ENCODE measurements at places on chromosomes 12 and 14.
A peak's percentile ranks its signal among the peaks of the same experiment; 100 is the strongest.

- peak; percentile 58 for DNase-seq
Observed at GRCh38 chr12:111451649-111452129, 46.0 kb downstream of the SH2B3 start.

DNA sequence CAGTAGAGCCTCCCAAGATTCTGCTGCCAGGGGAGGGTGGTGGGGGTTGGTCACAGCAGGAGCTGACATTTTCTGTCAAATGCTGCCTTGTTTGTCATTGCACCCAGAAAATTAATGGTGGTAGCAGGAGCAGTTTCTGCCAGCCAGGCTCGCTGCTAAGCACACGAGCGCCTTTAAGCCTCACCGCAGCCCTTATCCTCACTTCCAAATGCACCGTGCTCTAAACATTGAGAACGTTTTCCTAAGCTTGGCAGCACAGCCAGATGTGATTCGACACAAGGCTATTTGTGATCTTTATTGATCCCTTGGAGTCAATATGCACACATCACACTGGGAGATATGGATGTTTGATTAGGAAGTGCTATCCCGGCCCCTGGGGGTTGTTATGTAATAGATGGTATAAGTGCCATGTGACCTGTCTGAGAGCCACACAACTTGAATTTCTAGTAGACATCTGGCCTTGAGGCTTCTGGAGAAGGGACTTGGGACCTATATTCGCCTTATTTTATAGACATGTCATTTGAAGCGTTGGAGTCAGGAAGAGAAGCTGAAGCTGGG is 31.6 kb upstream of the BEGAIN start:
- DNase-seq = no peak

DNA sequence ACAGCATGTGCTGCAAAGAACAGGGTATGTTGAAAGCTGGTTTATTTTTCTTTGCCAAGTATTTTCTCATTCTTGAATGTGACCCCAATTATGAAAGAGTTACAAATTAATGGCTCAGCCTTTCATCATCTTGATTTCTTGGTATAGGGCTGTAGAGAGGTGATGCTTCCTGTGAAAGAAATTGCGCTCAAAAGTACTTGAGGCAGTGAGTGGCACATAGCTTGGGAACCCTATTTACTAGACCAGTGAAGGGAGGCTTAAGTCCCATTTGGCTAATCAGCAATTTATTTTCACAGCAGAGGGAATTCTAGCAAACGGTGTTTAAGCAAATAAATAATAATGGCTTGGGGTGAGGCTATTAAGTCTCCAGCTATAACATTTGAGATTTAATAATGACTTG is 153.9 kb upstream of the MIS18BP1 start:
- no peak for DNase-seq

- no peak for DNase-seq
Observed at GRCh38 chr12:57590479-57590863, 521 bp upstream of the PIP4K2C start.

DNA sequence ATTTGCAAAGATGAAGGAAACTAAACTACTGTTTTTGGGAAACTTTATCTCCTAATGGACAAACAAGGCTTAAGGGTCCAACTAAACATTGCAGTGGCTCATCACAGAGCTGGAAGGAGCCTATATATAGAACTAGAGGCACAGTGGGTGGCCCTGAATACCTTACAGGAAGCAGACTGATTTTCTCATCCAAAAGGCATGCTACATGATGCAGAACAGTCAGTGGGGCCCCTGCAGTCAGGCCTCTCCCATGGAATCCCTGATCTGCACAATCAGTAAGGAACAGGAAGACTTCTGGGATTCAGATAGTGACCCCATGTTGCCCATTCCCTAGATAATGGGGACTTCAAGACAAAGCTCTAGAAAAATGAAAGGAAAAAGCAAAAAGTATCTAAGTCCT is 1.9 kb upstream of the LLPH start:
- no peak for DNase-seq

GRCh38 chr12:40734276-40734675 is 42.0 kb downstream of the CNTN1 start:
- DNase-seq = no peak

- DNase-seq = no peak
Observed at GRCh38 chr14:58428118-58428683, 682 bp downstream of the KIAA0586 start.

DNA sequence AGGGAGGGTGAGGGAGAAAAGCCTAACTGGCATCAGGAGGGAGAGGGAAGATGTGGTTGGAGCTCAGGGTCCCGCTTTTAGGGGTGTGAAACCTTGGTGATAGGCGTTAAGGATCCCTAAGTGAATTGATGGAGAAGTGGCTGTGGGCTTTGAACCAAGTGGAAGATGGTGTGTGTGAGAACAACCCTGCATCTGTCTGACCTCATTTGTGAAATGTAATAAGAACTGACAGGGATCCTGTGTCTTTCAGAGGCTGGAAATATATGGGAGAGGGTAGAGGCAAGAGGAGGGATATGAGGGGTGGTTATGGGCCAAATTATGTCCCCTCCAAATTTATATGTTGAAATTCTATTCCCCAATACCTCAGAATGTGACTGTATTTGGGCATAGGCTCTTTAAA is 63.8 kb upstream of the NRXN3 start:
- DNase-seq = no peak

DNA sequence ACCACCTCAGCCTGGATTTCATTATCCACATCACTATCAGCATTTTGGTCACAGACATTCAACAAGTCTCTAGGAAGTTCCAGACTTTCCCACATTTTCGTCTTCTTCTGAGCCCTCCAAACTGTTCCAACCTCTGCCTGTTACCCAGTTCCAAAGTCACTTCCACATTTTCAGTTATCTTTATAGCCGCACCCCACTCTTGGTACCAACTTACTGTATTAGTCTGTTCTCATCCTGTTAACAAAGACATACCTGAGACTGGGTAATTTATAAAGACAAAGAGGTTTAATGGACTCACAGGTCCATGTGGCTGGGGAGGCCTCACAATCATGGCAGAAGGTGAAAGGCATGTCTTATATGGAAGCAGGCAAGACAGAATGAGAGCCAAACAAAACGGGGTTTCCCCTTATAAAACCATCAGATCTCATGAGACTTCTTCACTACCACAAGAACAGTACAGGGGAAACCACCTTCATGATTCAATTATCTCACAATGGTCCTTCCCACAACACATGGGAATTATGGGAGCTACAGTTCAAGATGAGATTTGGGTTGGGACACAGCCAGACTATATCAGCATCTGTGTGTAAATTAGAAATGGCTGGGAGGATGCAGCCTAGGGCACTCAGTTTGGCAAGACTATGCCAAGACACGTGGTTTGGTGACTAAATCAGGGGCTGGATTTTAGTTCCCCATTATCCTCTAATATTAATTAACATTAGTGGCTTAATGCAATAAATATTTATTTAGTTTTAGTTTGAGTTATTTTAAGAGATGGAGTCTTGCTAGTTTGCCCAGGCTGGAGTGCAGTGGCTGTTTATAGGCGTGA is 16.2 kb upstream of the FUT8 start:
- DNase-seq = no peak

- DNase-seq = no peak
Observed at GRCh38 chr12:42552822-42553221, 36.7 kb downstream of the PRICKLE1 start.

GRCh38 chr12:41907021-41907420 is 237.7 kb downstream of the GXYLT1 start:
- DNase-seq = no peak

GRCh38 chr14:33393231-33393894 is 454.7 kb downstream of the NPAS3 start:
- DNase-seq = no peak

GRCh38 chr12:106757623-106758348 is 16.7 kb upstream of the RIC8B start:
- no peak for DNase-seq

DNA sequence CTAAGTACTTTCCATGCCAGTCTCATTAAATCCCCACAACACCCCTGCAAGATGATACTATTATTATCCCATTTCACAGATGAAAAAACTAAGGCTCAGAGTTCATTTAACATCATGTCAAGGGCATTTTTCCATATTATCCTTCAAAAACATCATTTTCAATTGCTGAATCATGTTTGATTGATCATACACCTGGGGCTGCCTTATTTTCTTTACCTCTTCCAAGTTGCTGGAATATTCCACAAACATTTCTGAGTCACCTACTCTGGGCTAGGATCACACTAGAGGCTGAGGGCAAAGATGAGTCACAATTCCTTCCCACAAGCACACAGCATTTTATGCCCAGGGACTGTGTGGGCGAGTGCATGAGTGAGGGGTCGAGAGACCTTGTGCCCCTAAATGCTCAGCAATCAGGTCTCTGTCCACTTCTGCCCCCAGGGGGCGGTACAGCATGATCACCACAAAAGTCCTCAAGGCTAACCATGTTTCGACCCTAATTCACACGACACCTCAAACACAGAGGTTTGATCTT is 14.1 kb upstream of the TMEM119 start:
- no peak for DNase-seq

DNA sequence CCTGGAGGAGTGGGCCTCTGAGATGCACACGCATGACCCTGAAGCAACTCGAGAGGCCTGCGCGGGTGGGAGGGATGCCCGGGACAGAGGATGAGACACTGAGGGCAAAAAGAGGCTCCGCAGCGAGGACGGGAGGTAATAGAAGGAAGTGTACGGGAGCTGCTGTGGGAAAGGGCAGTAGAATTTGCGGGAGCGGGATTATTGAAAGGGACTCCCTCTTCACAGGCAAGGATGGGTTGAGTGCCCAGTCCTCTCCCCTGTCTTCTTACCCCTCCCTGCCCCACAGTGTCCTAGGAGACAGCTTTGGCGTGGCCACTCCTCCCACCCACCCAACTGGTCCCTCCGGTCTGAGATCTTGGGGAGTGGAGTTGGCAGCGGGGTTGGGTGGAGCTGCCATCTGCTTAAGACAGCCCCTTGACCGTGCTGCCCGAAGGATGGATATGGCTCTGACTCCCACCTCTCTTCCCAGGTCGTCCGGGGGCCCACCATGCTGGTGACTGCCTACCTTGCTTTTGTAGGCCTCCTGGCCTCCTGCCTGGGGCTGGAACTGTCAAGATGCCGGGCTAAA is 15.7 kb upstream of the ESPL1 start:
- DNase-seq = no peak

DNA sequence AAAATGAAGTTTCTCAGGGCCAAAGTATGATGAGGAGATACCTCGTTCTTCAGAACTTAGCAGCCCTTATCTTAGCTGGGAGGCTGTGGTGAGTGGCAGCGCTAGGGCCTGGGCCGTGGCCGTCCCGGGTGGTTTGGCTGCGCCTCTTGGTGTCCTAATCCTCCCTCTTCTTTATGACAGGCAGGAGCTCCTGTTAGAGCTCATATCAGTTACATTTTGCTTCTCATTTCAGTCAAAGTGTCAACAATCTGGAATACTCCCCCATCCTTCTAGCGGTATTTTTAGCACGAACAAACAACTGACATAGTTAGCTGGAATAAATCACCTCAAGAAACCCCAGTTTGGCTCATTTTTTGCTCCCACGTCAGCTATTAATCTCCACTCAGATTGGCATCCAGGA is 188.8 kb downstream of the TTC7B start:
- DNase-seq = no peak
